ENCODE measurements at places on chromosomes 4 and X.

- DNase-seq = no peak
These were observed 85.5 kb downstream of the TACR3 start for GRCh38 chr4:103634236-103634635.

DNA sequence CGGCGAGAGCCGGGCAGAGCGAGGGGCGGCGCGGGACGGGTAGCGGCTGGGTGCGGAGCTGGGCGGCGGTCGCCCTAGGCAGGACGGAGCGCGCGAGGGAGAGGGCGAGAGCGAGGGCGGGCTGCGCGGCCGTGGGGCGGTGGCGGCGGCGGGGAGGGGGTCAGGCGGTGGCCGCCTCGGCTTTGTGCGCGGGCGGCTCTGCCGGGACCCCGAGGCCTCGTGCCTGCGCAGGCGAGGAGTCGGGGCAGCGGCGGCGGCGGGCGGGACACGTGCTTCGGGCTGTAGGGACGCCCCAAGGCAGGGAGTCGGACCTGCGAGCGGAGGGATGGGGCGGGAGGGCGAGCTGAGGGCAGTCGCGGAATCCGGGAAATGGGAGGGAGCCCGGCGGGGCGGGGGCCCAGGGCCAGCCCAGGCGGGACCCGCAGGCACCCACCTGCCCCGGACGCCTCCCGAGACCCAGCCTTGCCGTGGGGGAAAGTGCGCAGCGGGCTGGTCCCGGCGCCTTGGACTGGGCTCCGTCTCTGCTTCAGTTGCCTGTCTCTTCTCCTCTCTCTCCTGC, 465 bp downstream of the BMPR1B start:
- no peak for DNase-seq

DNA sequence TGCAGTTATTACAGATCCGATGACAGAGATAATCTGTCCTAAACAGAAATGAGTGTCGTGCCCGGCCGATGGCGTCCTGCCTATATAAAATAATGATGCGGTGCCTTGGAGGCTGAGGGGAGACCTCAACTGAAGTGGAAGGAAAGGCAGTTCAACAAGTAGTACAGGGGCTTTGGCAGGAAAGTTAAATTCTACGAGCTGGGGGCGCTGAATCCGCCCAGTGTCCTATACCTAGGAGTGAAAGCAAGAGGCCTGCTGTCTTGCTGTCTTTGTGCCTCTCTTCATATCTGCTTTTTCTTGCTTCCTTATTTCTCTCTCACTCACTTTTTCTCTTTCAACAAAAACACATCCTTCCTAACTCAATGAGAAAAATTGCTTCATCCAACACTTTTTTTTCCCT, 82.2 kb upstream of the PRPS2 start:
- DNase-seq = no peak

GRCh38 chr4:41679991-41680390, 68.5 kb downstream of the PHOX2B start:
- DNase-seq = no peak

DNA sequence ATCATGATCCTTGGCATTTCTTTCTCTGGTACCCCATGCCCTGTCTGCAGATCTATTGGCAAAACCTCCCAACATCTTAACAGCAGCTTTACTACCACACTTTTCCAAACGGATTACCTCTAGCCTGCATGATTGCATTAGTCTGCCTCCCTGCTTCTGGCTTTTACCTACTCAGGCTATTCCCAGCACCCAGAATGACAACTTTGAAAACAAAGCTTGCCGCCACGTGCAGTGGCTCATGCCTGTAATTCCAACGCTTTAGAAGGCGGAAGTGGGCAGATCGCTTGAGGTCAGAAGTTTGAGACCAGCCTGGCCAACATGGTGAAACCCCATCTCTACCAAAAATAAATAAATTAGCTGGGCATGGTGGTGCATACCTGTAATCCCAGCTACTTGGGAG, 60.2 kb downstream of the UBE2K start:
- DNase-seq = no peak

GRCh38 chrX:51435101-51435500, 61.3 kb downstream of the NUDT11 start:
- no peak for DNase-seq

GRCh38 chr4:8547108-8547911, 32.9 kb upstream of the GPR78 start:
- DNase-seq = no peak

GRCh38 chr4:158682066-158682465, 10.0 kb downstream of the ETFDH start:
- DNase-seq = no peak

- DNase-seq = no peak
These were observed 28.4 kb downstream of the RP2 start for GRCh38 chrX:46865281-46865680.

DNA sequence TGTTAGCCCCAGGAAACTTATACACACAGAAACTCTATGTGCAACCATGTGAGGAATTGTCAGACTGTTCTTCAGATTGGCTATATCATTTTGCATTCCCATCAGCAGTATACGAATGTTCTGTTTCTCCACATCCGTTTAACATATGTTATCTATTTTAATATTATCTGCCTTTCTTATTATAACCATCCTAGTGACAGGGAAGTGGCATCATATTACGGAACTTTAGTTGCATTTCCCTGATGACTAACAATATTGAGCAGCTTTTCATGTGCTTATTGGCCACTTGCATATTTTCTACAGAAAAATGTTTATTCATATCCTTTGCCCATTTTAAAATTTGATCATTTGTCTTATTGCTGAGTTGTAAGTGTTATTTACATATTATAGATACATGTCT, 36.5 kb upstream of the IL15 start:
- DNase-seq = no peak

DNA sequence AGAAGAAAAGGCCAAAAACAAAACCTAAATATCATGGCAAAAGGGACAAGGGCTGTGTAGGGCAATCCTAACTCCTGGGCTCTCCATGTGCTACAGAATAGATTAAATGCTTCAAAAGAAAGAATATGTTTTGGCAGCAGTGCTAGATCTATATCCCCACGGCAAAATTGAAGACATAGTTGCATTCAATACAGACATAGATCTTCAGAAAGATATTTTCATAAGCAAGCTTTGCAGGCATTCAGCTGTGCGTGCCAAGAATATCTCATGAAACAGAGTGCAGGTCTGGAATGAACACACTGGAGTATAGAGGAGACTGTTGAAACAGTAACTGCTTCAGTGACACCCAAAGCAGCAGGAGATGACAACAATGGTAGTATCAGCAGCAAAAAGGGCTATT, 1476.9 kb downstream of the ARAP2 start:
- no peak for DNase-seq

GRCh38 chr4:41281038-41281634, 24.4 kb downstream of the UCHL1 start:
- peak; percentile 29 for DNase-seq

- no peak for DNase-seq
These were observed 254.4 kb upstream of the CXXC4 start for GRCh38 chr4:104749062-104749461.

- no peak for DNase-seq
These were observed 4.0 kb downstream of the DUSP9 start for GRCh38 chrX:153650959-153651358.

DNA sequence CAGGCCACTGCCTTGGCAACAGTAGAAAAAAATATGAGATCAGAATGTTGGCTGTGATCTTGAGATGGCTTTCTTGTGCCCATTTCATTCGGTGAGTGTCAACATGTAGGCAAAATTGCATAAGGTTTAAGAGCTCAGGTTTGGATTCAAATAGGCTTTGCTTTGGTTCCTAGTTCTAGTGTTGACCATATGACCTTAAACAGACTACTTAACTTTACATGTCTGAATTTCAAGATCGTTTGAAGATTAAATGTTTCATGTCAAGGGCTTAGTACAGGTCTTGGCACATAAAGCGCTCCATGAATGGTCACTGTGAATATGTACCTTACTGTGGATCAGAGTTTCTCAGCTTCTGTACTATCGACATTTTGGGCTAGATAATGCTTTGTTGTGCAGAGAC, 204.2 kb downstream of the MGST2 start:
- no peak for DNase-seq

DNA sequence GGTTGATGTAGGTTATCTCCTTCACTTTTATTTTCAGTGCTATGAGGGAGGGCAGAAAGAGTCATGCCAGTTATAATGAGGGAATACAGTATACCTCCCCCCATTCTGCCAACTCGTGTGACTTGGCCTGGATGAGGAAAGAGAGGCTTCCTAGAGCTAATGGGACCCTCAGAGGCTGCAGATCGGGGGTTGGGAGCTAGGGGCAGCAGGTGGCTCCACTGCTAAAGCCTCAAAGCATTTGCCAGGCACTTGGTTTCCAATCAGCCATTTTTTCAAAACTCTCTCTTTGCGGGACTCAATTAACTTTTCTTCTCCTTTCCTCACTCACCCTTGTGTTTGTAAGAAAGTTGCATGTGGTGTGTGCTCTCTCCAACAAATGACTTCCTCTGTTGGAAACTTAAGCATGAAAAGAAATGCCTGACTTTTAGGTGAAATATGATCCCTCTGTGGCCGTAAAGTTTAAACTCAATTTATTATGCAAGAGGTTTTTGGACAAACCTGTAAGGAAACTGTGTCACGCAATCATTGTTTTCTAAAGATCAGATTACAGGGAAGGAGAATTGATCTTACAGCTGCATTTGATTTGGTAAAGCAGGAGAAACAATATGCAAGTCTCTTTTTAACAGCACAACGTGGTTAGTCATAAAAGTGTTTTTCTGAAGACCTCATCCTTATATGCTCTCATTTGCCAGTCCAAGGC, 7.0 kb downstream of the SFRP2 start:
- DNase-seq = no peak

DNA sequence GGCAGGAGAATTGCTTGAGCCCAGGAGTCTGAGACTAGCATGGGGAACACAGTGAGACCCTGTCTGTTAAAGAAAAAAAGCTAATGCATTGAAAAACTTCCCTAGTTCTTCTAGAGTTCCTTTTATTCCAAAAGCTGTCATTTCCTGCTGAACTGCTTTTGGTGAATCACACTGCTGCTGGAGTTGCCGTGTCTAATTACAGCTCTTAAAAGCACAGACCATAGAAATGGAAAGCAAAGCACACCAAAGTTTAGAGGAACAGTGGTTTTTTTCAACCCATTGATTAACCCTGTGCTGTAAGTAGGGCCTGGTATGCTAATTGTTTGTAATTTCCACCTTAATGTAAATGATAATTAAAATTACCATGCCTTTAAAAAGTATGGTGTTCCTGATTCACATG, 52.4 kb downstream of the SEPTIN11 start:
- DNase-seq = no peak

GRCh38 chrX:109714340-109714958, 18.6 kb downstream of the ACSL4 start:
- DNase-seq = no peak

DNA sequence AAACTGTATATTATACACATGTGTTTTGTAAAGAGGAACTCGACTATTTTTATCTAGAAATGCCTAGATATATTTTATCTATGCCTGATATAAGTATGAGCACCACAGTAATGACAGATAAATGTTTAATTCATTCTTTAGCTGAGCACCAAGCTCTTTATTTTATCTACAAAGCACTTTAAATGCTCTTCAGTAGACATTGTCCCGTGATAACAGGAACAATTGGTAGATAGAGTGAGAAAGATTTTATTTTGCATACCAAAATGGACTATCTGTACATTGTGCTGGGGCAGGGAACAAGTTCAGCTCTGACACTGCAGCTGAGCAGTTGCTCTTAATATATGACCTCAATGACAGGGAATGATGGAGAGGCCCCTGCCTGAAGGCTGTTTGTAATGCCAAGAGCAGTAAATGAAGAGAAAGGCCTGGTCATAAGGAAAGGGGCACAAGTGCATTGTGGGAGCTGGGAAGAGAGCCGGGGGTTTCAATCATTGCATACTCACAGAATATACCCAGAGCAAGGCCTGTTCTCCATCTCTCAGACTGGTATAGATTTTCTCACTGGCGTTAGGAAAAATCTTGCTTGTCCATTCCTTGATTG, 57.3 kb downstream of the SEPTIN11 start:
- no peak for DNase-seq

GRCh38 chr4:47747211-47747610, 90.7 kb downstream of the CORIN start:
- DNase-seq = no peak

GRCh38 chr4:94870146-94870545, 112.4 kb downstream of the BMPR1B start:
- no peak for DNase-seq

- no peak for DNase-seq
These were observed 467.7 kb downstream of the IL15 start for GRCh38 chr4:142104041-142104440.

DNA sequence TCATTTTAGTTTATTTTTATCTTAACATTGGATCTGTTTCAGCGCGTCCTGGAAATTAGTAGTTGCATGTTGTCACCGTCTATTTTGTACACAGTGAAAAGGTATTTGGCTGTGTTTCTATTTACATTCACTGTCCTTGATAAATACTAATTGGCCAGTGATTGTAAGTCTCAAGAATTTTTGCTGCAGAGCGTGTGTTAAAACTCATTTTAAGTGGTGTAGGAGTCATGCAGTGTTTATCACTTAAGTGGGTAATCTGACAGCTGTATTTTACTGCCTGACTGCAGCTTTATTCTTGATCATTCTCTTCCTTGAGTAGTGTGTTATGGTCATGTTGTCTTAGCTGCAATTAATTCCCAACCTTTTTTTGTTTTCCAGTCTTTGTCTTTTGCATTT, 9.8 kb downstream of the GUCY1A1 start:
- DNase-seq = no peak

DNA sequence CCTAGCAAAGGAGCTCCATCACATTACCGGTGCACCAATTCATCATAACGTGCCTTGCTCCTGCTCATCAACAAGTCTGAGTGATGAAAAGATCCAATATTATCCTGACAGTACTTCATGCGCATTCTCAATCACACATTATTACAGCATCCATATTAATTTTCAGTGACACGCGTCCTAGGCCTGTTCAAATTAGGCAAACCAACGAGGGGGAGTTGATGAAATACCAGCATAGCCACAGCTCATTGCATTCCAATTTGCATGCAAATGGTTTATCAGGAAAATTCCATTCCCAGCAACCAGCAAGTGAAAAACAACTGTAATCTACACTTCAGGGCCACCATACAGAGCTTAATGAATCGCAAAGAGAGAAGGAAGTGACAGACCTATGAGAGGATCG, 236.9 kb downstream of the DCLK2 start:
- DNase-seq = no peak

- DNase-seq = no peak
These were observed 19.5 kb downstream of the WWC2 start for GRCh38 chr4:183118585-183118984.

GRCh38 chr4:24166501-24166900, 276.7 kb upstream of the PPARGC1A start:
- no peak for DNase-seq

DNA sequence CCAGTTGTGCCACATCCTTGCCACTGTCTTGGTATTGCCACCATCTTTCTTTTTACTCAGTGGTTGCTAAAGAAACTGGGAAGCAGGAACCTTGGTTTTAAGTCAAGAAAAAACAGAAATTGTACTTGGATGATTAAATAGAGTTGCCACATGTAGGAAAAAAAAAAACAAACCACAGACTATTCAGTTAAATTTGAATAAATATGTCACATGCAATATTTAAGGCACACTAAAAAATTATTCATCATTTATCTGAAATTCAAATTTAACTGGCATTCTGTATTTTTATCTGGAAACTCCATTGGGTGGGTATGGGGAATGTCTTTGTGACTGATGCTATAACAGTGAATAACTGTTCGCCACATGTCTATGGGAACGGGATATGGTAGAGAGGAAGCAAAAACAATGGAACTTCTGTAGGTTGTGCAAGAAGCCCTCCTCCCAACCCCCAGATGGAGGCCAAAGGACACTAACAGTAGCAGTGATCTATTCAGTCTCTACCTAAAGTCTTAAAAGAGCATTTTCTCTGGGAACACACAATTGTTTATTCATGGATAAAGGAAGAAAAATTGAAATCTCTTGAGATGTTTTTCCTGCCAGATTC, 57.0 kb upstream of the PLAC8 start:
- no peak for DNase-seq
